ENCODE measurements at places on chromosomes 5 and 9.

- DNase-seq: no peak
Observed at GRCh38 chr5:14526493-14526892, 55.1 kb upstream of the OTULINL start.

GRCh38 chr5:74652576-74652975 lies 12.0 kb upstream of the ENC1 start:
- no peak for DNase-seq

- DNase-seq: no peak
Observed at GRCh38 chr5:168159425-168159824, 132.0 kb upstream of the WWC1 start.

DNA sequence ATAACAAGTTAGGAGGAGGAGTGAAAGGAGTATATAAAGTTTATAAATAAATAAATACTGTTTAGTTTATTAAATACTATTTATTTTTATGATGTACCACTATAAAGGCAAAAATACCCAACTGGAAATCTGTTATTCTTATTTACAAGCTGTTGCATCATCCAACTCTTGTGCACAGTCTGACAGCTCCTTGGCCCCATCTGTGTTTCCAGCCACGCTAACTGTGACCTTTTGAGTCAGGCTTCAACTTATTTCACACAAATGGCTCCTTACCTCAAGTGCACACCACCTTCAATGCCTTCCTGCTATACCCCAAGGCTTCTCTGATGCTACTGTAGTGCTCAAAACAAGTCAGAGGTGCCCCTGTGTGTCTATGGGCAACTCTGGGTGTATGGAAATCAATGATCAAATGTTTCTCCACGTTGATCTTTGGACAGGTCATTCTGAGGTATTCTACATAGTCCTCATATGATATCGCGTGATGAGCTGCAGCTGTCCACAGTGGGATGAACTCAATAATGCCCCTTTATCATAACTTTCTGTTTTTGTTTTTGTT lies 303.2 kb upstream of the GRAMD2B start:
- DNase-seq: no peak

- DNase-seq: no peak
Observed at GRCh38 chr9:107175816-107176435, 107.2 kb upstream of the RAD23B start.

DNA sequence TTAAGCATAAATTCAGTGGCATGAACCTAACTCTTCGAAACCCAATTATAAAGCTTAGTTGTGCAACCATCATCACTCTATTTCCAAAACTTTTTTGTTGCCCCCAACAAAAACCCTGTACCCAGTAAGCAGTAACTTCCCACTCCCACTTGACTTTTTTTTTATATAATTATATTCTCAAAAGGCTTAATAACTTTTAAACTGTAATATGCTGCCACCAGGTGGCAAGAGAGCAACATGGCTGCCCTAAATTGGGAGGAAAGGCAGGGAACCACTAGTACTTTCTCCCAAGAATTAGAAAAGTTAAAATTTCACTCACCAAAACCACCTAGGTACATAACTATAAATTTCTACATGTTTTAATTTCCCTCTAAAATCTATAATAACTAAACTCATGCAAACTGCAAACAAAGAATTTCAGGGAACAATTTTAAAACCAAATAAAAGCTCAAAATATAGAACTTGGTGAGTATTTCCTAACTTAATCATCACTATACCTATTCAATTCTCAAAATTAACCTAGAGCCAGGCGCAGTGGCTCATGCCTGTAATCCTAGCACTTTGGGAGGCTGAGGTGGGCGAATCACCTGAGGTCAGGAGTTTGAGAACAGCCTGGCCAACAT lies 50.2 kb upstream of the RNF38 start:
- DNase-seq: no peak

DNA sequence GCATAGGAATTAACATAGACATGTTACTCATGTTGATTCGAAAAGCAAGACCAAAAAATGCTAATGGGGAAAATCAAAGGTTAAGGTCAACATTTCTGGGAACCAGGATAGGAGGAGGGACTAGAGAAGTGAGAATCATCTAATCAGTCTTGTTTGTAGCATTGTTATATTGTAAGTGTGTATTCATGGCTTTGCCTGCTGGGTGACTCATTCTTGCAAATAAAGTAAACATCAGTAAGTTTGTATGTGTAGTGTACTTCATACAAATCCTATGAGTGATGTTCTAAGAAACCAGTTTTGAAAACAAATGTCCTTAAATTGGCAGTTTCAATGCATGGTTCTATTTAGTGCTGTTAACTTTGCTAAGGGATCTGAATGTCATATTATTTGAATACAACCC lies 79.0 kb upstream of the TMEM252 start:
- DNase-seq: no peak

GRCh38 chr5:142845954-142846398 lies 75.8 kb downstream of the ARHGAP26 start:
- no peak for DNase-seq

DNA sequence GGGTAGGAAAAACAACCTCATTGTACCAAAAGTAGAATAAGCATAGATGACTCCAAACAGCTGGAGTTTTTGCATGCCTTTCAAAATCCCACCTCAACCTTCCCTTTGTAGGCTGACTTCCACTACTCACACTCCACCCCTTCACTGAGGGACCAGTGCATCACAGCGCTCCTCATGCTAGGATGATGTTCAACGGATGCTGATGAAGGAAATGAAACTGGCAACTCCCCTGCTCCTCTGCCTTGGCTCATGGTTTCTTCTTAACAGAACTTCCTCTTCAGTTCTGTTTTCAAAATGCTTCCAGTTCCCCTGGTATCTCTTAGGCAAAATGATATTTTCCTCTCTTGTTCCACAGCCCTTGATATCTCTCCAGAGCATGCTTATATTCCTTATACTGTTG lies 29.0 kb downstream of the LIFR start:
- no peak for DNase-seq

- DNase-seq: no peak
Observed at GRCh38 chr5:91586232-91586631, 203.1 kb upstream of the ARRDC3 start.

DNA sequence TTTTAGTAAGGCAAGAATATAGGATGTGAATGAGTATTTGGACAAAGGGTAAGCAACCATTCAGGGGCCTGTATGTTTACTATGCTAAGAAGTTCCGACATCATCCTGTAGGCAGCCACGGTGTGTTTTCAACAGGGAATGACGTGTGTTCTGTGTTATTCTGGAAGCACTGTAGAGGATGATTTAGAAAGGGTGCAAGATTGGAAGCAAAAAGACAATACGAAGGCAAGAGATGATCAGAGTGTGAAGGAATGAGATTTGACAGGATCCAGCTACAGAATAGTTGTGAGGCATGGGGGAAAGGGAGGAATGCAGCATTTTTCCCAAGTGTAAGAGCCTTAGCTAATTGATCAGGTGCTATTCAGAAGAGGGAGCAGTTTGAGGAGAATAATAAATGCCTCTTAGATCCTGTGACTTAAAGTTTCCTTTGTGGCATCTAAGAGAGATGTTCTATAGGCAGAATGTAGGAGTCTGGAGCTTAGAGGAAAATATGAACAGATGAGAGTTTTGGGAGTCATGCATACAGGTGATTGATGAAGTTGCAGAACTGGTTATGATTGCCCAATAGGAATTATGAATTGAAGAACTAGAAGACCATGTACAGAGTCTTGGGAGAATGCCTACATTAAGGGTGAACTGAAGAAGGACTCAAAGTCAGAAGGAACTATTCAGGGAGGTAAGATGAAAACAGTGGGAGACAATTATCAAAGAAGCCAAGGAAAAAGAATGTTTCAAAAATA lies 2.5 kb downstream of the SMC5 start:
- no peak for DNase-seq

GRCh38 chr9:122996586-122996985 lies 36.9 kb upstream of the GPR21 start:
- no peak for DNase-seq

DNA sequence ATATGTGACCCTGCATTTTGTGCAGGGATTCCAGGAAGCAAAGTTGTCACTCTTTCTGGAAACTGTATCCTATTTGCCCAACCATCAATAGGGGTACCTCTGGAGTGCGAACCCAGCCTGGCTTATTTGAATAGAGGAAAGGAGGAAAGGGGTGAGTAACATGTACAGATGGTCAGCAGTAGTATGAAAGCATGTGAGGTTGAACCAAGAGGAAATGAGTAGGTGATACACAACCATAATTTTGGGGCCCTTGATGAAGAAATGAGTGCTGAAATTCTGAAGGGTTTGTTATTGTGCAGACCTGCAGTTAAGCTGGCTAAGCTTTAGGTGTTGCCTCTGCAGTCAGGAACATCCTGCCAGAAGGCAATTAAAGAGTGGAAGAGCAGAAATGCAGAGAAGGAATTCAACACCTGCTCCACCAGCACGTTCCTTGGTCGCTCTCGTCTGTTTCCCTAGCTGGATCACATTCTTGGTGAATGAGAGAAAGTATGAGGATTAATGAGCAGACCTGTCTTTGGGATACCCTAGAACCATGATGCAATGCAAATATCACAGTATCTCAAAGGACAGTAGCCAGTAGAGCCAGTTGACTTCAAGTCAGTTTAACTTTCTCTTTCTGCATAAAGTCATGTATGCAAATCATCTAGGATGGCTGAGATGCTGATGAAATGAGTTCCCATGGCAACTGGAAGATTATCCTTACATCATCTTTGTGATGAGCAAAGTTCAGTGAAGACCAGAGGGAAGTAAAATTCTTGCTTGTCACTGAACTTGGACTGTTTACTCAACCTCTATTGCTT lies 13.2 kb upstream of the IL12B start:
- no peak for DNase-seq

GRCh38 chr5:77076961-77077828 lies 9.9 kb downstream of the ZBED3 start:
- no peak for DNase-seq

DNA sequence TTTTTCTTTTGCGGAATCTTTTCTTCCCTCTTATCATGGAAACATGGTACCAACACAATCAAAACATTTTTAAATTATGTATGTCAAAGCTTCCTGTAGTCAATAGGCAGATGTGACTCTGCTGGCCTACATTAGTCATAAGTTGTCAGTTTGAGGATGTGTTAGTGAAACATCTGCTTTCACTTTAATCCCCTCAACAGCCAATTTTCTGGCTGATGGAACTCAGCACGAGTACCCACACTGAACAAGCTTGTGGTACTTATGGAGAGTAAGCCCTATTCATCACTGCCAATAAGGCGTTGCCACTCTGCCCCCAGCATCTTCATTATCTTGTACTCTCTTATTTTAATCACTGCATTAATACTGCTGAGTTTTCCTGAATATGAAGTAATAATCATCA lies 1034.4 kb downstream of the CDH9 start:
- no peak for DNase-seq

DNA sequence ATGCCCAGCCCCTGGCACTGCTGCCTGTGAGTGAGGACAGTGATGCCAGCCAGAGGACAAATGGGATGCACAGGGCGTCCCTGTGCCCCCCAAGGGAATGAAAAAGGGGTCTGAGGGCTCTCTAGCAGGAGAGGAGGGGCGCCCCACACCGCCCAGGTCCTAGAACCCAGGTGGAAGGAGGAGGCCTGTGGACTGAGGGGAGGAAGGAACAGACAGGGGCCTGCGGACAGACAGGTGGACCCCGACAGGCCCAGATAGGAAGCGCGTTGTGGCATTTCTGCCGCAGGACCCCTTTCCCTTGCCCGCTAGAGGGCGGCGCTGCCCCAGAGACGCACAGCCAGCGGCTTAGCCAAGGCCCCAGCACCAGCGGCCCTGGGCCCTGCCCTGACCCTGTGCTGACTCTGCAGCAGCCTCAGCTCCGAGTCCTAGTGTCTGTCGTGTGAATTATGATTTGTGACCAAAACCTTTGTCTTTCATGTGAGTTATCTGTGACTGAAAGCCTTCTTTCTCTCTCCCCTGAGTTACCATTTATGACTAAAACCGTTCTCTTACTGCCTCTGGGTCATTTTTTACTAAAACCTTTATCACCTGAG lies 30.7 kb downstream of the TRIP13 start:
- DNase-seq: no peak
